ENCODE measurements at places on chromosomes 6 and 20. TPM values are rescaled to one million over a fixed set of nuclear protein-coding genes. Genes with fewer than 3 reads are reported as not detected.

The EMILIN3 gene
- total RNA-seq = not detected

The CTAGE9 gene
- not detected for total RNA-seq

DNA sequence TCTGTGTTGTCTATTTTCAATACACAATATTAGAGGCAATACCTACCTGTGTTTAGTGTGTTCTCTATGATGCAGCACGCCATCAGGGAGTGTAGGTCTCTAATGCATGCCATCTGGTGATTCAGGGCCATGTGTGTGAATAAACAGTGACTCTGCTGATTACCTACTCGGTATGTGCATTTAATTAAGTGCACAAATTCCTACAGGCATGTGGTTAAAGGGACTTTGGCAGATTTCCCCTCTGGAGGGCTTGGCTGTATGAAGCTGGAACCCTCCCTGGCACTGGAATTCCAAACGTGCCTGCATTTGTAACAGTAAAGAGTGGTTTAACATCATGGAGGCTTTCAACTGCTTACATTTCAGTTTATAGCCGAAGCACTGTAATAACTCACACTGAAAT, 401.5 kb upstream of the SASH1 start:
- no peak for DNase-seq

DNA sequence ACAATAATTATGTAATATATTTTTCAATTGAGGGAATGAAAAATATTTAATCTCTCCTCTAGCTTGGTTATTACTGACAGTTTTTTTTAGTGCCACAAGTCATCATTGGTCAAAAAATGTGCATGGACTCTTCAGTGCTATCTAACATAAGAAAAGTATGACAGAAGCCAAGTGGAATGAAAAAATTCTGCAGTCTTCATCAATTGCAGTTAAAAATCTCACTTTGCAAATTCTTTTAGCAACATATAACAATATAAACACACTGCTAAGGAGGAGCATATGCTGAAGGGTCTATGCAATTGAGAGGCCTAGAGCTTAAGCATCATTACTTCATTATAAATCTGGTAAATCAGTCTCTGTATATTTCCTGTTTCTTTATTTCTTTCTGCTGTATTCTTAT, 175.1 kb downstream of the ARHGAP18 start:
- no peak for DNase-seq
